Activated naive CD4-positive, alpha-beta T cell treated with anti-CD3 and anti-CD28 coated beads for 36 hours (primary cell): ENCODE measurements at places on chromosomes 4 and X.

DNA sequence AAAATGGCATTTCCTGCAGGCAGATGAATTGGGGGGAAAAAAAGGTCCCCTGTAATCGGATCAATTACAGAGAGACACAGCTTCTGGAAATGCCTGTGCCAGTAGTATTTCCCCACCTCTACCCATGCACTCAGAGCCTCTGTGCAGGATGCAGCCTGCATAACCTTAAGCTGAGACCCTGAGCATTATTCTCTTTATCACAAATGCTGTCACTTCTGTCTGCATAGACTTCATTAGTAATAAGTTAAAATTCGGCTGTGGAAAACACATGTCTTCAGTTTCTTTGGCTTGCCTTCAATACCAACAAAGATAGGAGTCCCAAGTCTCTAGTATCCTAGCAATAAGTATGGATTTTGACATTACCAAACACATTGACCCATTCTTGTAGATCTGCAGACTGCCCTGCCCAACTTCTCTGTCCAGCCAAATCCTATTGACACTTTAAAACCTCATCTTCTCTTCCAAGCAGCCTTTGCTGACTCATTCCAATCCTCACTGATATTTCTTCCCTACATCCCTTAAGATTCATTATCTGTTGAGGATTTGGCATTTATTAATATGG is 70.8 kb downstream of the LUZP4 start:
- DNase-seq: no peak

DNA sequence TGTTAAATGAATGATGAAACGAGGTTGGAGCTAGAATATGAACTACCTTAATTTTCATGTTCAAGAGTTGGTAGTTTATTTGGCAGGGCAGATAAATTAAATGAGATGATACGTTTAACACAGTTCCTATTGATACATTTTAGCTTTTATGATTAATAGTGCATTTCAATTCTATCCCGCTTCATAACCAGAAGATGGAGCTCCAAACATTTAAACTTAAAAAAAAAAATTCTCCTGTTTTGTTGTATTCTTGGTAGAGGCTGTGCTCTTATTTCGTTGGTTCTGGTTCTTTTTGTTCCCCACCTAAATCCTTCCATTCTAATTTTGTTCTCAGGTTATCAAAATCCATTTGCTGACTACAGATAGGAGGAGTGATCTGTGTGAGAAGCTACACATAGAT is 71.8 kb upstream of the PTPN13 start:
- DNase-seq: no peak

DNA sequence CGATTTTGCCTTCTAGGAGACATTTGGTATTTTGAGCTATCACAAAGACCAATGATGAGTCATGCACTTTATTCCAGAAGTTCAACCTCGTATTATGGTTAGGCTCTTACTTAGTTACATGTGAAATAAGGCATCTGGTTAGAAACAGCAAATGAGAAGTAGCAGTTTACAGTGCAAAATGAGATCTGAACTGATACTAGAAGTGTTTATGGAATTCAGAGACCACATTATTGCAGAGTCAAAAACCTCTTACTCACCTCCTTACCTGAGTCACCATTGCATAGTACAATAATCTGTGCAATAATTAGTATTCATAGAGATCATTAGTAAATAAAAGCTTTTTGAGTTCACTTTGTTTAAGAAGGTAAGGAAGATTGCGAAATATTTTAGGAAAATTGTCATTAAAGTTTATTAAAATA is 38.7 kb downstream of the SEC24B start:
- DNase-seq: no peak

GRCh38 chr4:156711193-156711590 is 260.4 kb downstream of the PDGFC start:
- DNase-seq: no peak

DNA sequence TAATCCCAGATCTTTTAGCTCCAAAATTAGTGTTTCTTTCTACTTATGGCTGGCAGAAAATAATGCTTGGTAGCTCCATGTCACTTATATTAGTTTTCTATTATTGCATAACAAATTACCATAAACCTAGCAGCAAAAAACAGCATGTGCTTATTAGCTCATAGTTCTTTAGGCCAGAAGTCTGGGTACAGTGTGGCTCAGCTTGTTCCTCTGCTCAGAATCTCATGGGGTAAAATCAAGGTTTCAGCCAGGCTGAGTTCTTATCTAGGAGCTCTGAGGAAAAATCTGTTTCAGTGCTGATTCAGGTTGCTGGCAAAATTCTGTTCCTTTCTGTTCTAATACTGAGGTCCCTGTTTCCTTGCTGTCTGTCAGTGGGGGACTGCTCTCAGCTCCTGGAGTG is 101.1 kb downstream of the CT47B1 start:
- no peak for DNase-seq

DNA sequence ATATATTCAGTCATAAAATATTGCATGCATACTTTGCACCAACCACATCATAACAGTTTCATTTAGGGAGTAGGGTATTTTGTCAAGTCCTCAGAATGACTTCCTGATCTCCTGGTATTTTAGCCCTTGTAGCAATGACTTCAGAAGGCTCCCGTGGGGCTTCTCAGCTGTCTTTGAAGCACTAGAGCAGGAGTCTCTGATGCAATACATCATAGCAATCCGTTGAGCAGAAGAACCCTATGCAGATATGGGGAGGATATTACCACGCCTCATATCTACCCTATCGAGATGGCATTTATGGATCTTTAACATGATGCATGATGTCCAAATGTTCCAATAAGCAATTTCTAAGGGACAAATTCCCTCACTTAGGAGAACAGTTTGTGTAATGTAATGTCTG is 373.7 kb upstream of the FTHL17 start:
- DNase-seq: no peak

GRCh38 chr4:1833307-1834046 is 22.5 kb downstream of the LETM1 start:
- DNase-seq: no peak

DNA sequence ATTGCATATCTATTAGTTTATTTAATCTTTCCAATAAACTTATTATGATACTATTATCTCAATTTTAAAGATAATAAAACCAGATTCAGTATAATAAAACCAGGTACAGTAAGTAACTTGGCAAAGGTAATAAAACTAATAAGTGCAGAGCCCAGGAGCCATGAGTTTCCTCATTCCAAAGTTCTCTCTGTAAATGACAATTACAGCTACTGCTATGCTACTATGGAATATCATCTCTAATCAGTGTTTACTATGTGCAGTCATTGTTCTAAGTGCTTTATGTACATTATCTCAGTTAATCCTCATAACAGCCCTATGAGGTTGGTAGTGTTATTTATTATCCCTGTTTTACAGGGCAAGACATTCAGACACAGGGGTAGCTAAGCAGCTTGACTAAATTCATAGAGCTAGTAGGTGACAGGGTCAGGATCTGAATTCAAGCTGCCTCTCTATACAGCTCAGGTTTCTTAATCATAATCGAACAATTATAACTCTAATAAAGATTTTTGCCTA is 285.0 kb upstream of the PITX2 start:
- DNase-seq: no peak

- DNase-seq: no peak
Measured at GRCh38 chrX:47164420-47164819, 19.4 kb downstream of the RBM10 start.

- peak; percentile 82 for DNase-seq
Measured at GRCh38 chrX:30887721-30888120, 1.3 kb downstream of the TAB3 start.

DNA sequence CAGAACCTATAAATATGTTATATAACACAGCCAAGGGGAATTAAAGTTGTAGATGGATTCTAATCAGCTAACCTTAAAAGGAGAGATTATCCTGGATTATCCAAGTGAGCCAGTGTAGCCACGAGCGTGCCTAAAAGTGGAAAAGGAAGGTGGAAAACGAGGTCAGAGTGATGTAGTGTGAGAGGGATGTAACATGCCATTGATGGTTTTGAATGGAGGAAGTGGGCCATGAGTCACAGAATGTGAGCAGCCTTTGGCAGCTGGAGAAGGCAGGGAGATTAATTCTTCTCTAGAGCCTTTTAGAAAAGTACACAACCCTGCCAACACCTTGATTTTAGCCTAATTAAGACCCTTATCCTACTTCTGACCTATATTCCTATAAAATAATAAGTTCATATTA is 149.1 kb downstream of the SLC39A8 start:
- no peak for DNase-seq

- no peak for DNase-seq
Measured at GRCh38 chr4:15402146-15402545, 25.7 kb upstream of the C1QTNF7 start.

DNA sequence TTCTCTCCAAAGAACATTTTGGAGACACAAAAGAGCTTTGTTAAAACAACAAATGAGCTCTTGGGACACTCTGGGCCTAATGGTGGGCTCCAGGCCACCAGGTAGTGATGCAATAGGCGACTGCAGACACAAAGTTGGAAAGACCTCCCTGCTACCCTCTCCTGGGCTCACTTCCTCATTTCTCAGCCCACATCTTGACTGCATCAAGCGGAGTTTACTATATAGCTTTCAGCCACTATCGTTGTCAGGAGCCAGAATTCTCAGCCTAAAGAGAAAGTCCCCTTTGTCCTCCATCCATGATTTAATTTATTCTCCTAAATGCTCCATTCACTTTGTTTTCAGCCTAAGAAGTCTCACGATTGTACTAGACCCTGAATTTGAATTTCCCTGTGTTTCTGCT is 114.9 kb downstream of the EFHC2 start:
- DNase-seq: no peak

GRCh38 chrX:2701600-2701999 is 10.5 kb downstream of the CD99 start:
- DNase-seq: no peak

GRCh38 chr4:173264684-173265185 is 69.4 kb downstream of the HMGB2 start:
- DNase-seq: peak; percentile 57

DNA sequence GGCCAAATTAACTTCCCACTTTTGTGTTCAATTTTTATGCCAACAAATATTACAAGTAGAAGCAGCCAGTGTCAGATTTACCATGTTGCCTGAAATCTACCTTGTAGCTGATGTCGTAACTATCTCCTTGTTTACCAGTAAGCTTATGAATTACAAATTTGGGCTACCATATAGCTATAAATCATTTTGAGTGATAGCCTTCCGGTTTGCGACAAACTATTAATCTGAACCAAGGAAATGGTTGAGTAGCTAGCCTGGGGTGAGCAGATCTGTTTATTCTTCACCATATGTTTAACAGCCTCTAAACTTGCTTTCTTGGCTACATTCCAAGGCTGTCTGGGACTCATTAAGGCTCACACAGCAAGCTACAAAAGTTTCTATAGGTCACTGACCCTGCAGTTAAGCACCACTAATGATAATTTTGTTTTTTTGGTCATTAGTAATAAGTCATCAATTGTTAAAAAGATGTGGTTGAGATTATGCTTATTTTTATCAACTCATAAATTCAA is 218.7 kb upstream of the SPOCK3 start:
- DNase-seq: no peak

- DNase-seq: no peak
Measured at GRCh38 chr4:143183513-143184216, 1.1 kb upstream of the USP38 start.

- no peak for DNase-seq
Measured at GRCh38 chr4:9970399-9971011, 50.8 kb downstream of the SLC2A9 start.

- no peak for DNase-seq
Measured at GRCh38 chrX:133380711-133381619, 34.3 kb downstream of the GPC4 start.

- DNase-seq: no peak
Measured at GRCh38 chrX:115029440-115029839, 12.0 kb upstream of the IL13RA2 start.

DNA sequence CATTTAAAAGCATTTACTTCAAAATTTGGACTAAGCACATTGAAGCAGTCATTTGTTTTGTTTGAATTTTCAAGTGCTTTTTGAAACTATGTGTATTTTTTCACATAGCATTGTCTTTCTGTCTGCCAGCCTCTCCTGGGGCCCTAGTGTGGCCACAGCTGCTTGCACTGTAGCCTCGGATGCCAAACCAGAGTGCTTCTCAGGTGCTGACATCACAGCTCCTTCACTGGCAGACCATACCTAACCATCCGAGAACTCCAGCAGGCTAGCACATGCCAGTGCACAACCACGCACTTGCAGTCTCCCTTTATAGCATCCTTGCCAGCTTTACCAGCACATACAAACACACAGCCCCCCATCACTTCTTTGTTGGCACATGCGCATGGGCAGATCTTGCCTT is 1019.7 kb downstream of the STPG2 start:
- DNase-seq: no peak
